SJSA1 (cell line): ENCODE measurements at places on chromosomes 4 and X. TPM values are rescaled to one million over a fixed set of nuclear protein-coding genes. Genes with fewer than 3 reads are reported as not detected.
A peak's percentile ranks its signal among the peaks of the same experiment; 100 is the strongest.

The NUDT11 gene
- total RNA-seq, result 12.2 and 12.3 TPM in 2 replicates

The ETDB gene
- not detected in 2 replicates for total RNA-seq

The SCML2 gene
- 4.4 and 10.7 TPM in 2 replicates for total RNA-seq

The PWWP3B gene
- total RNA-seq, result not detected in 2 replicates

The NAT8L gene
- not detected in 2 replicates for total RNA-seq

The MAGEA1 gene
- not detected in 2 replicates for total RNA-seq

The SATL1 gene
- 0.18 TPM in 1 of 2 replicates, not detected in the other for total RNA-seq

GRCh38 chr4:128635141-128635954 is 174.2 kb upstream of the JADE1 start:
- H3K27me3 ChIP-seq, result no peaks in the 10 kb centered on the region
- H3K4me1 ChIP-seq, result peaks cover 22% of the 10 kb centered on the region
- no peaks in the 10 kb centered on the region for H3K36me3 ChIP-seq
- H3K4me3 ChIP-seq, result no peak overlapping the region

DNA sequence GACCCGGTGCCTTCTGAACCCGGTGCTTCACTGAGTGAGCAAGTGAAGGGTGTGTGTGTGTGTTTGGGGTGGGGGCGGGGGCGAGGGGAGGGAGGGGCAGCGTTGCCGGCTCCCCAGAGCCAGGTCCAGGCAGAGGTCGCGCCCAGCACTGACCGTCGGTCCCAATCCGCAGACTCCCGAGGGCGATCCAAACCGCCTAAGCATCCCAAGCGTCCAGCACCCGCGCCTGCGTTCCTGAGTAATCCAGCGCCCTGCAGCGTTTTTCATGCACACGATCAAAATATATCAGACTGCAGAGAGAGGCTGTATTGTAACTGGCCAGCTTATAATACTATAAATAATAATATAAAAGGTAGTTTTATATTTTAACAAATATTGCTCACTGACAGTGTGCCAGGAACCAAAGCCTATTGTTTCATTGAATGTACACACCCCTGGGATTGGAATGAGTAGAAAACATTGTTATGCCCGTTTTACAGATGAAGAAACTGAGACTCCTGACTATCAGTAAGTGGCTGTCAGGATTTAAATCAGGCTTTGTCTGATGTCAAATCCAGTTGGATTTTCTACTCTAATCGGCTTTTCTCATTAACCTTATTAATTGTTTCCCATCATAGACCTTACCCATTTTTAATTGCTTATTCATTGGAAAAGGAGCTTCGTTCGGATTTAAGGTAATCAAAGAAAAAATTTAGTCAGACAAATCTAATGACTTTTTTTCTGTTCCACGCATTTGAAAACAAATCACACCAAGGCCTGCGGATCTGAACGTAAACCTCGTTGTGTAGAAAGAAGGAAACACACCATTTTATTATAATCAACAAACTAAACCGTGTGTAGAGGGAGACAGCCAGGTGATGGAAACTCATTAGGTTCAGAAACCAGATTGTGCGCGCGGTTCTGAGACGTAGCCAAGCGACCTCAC is 4.0 kb upstream of the NKX3-2 start:
- H3K4me1 ChIP-seq, result peaks cover 10% of the 10 kb centered on the region; the same call in 1 of the 2 replicates
- H3K4me3 ChIP-seq, result peak overlapping the region; percentile 40

DNA sequence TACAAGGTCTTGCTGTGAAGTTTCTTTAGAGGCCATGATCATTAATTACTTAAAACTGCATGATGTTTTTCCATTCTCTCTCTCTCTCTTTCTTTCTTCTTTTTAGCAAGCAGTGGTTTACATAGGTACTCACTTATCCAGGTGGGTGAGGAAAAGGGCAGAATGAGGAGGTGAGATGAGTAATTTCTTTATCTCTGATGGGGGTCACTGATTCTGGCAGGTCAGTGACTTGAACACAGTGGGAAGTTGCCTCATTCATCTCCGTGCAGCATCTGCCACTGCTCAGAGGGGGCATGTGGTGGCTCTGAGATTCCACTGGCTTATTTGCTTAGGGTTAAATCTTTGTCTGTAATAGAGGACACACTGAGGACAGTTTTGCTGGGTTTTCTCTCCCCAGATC is 62.6 kb downstream of the FAM114A1 start:
- no peak for DNase-seq
- H3K27ac ChIP-seq, result no peak overlapping the region
- H3K36me3 ChIP-seq, result peaks cover 13% of the 10 kb centered on the region; the same call in 1 of the 2 replicates
- H3K27me3 ChIP-seq, result no peaks in the 10 kb centered on the region

GRCh38 chr4:60683357-60683756 is 516.8 kb upstream of the ADGRL3 start:
- no peak for DNase-seq
- no peak overlapping the region for H3K4me3 ChIP-seq
- peaks cover 7% of the 10 kb centered on the region; the same call in 1 of the 2 replicates for H3K4me1 ChIP-seq

DNA sequence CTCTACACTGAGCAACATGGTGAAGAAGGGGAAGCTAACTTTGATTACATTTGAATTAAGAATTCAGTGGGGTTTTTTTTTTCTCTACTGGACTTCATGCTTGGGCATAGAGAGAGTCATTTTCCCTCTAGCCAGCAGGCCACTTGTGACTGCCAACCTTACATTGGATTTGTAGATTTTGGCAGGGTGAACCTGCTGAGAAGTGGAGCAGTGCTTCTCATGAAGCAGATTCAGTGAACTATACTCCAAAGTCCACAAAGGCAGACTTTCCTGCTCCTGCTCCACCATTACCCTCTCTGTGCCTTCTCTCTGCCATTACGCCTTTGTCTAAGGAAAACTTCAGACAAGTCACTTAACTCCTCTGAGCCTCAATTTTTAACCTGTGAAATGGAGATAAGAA is 69.9 kb downstream of the PAK3 start:
- DNase-seq, result no peak
- no peaks in the 10 kb centered on the region for H3K4me1 ChIP-seq
- H3K27me3 ChIP-seq, result no peaks in the 10 kb centered on the region
- no peak overlapping the region for H3K4me3 ChIP-seq
- H3K27ac ChIP-seq, result no peak overlapping the region
- H3K36me3 ChIP-seq, result no peaks in the 10 kb centered on the region

DNA sequence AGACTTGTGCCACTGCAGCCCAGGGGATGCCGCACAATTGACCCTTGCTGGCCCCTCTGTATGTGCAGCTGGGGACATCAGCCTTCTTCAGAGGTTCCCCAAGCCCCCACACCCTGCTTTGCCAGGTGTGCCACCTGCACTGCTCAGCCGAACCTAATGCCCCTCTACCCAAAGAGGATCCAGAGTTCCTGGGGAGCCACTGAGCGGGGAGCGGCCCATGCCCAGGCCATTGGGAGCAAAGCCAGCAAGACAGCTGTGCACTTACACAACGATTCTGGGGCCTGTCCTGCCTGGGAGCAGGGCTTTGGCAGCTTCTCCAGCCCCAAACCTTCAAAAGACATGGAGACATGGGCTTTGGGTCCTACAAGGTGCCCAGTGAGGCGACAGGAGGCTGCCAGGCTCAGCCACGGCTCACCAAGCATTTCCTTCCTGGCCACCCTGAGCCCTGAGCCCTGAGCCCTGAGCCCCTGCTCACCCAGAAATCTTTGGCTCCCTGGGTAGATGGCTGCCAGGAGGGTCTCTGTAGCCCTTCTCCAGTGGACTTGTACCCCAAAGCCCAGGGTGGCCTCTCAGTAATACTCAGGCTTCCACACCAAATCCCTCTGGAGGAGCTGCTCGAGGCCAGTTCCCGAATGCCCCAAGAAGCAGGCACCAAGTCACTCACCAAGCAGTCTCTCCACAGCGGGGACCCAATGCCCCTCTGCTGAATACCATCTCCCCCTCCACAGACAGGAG is 13.0 kb downstream of the PNMA6E start:
- H3K27me3 ChIP-seq, result no peaks in the 10 kb centered on the region
- no peak overlapping the region for H3K4me3 ChIP-seq
- DNase-seq, result no peak
- no peaks in the 10 kb centered on the region for H3K4me1 ChIP-seq
- no peaks in the 10 kb centered on the region for H3K36me3 ChIP-seq
- no peak overlapping the region for H3K27ac ChIP-seq

GRCh38 chrX:4787971-4788370 is 1074.5 kb upstream of the PRKX start:
- no peak overlapping the region for H3K4me3 ChIP-seq
- no peaks in the 10 kb centered on the region for H3K36me3 ChIP-seq
- no peaks in the 10 kb centered on the region for H3K27me3 ChIP-seq

- H3K4me3 ChIP-seq, result no peak overlapping the region
- no peaks in the 10 kb centered on the region for H3K27me3 ChIP-seq
- H3K27ac ChIP-seq, result no peak overlapping the region
- H3K36me3 ChIP-seq, result no peaks in the 10 kb centered on the region
Measured at GRCh38 chr4:85747882-85748491, 273.0 kb downstream of the ARHGAP24 start.

GRCh38 chrX:11446336-11446735 is 153.1 kb downstream of the AMELX start:
- DNase-seq, result no peak
- no peaks in the 10 kb centered on the region for H3K4me1 ChIP-seq
- H3K27me3 ChIP-seq, result no peaks in the 10 kb centered on the region

DNA sequence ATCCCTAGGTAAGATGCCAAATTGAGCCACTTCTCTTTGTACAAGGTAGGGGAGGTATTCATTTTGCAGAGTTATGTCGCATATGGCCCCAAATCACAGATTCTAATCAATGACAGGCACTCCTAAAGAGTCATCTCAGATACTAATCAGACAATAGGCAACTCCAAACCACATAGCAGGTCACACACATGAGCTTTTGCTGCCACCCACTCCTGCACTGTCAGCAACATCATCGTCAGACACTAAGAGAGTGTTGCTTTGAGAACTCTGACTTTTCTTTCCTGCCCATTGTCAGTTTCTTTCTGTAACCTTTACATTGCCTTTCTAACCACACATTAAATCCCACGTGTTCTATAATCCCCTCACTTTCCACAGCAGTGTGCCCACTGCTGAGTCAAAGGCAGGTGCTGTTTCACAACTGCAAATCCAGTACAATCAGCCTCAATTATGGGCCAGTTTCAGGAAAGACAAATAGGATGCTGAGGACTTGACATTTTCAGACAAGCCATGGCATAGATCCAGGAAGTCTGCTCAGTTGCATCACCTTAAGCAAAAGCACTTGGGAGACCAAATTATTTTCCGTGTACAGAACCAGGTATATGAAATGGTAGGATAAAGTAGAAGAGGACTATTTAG is 23.5 kb downstream of the TMEM31 start:
- DNase-seq, result no peak
- no peaks in the 10 kb centered on the region for H3K27me3 ChIP-seq
- H3K4me1 ChIP-seq, result no peaks in the 10 kb centered on the region
- no peak overlapping the region for H3K4me3 ChIP-seq
- H3K27ac ChIP-seq, result no peak overlapping the region

DNA sequence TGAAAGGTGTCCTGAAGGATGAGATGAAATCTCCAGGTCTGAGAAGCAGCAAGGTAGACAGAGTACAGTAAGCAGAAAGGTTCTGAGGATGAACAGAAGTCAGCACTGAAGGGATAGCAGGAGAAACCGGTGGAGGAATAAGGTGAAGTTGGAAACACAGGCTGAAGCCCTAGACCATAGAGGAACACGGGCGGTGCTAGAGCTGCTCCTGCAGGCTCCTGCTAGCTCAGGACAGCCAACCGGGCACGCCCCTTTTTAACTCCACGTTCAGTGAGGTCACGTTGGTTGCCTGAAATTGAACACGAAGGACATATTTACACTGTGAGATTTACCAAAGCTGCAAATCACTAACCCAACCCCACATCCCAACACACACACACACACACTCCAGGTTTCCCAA is 1886.4 kb upstream of the AGA start:
- no peak overlapping the region for H3K27ac ChIP-seq
- no peak overlapping the region for H3K4me3 ChIP-seq
- no peak for DNase-seq
- no peaks in the 10 kb centered on the region for H3K4me1 ChIP-seq

DNA sequence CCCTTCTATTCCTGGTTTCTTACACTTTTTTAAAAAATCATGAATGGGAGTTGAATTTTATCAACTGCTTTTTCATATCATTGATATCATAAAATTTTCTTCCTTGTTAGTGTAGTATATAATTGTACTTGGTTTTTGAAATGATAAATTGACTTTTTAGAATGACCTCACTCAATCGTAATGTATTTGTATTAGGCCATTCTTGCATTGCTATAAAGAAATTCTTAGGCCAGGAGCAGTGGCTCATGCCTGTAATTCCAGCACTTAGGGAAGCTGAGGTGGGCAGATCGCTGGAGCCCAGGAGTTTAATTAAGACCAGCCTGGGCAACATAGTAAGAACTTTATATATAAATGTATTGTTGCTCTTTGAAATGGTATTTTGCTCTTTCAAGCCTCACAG is 6.3 kb downstream of the EXOC1 start:
- peaks cover 4% of the 10 kb centered on the region for H3K4me1 ChIP-seq
- no peak for DNase-seq
- H3K27me3 ChIP-seq, result no peaks in the 10 kb centered on the region
- H3K27ac ChIP-seq, result no peak overlapping the region
- no peak overlapping the region for H3K4me3 ChIP-seq
- H3K36me3 ChIP-seq, result peaks cover 12% of the 10 kb centered on the region; the same call in 1 of the 2 replicates

GRCh38 chrX:134241960-134242619 is 5.1 kb downstream of the CCDC160 start:
- no peak overlapping the region for H3K27ac ChIP-seq
- H3K36me3 ChIP-seq, result no peaks in the 10 kb centered on the region
- DNase-seq, result no peak
- H3K27me3 ChIP-seq, result peaks cover 5% of the 10 kb centered on the region; the same call in 1 of the 2 replicates
- H3K4me1 ChIP-seq, result no peaks in the 10 kb centered on the region

DNA sequence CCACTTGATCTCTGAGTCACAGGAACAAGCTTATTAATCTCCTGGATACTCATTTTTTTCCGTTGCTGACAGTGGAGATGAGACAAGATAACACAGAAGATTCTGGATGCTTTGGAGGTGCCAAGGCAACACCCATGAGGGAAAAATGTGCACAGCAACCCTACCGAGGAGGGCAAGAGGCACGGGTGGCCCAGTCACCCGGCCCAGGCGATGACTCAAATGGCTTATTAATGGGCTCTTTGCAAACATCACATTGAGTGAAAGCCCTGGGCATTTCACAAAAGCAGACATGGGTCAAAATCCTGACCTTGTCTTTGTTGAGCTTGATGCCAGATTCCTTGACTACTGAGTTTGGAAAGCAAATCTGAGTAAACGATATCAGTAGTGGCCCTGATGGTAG is 315.1 kb downstream of the STK32B start:
- H3K4me3 ChIP-seq, result no peak overlapping the region
- no peaks in the 10 kb centered on the region for H3K27me3 ChIP-seq
- H3K4me1 ChIP-seq, result peaks cover 38% of the 10 kb centered on the region
- H3K36me3 ChIP-seq, result no peaks in the 10 kb centered on the region

- no peaks in the 10 kb centered on the region for H3K27me3 ChIP-seq
- H3K36me3 ChIP-seq, result peaks cover 12% of the 10 kb centered on the region; the same call in 1 of the 2 replicates
- H3K4me1 ChIP-seq, result peaks cover 6% of the 10 kb centered on the region; the same call in 1 of the 2 replicates
- H3K4me3 ChIP-seq, result no peak overlapping the region
- H3K27ac ChIP-seq, result no peak overlapping the region
Measured at GRCh38 chr4:139692309-139693012, 26.8 kb downstream of the MGST2 start.

GRCh38 chr4:136650541-136651277 is 881.6 kb downstream of the PCDH18 start:
- no peak for DNase-seq
- H3K27me3 ChIP-seq, result no peaks in the 10 kb centered on the region
- H3K4me1 ChIP-seq, result no peaks in the 10 kb centered on the region
- no peaks in the 10 kb centered on the region for H3K36me3 ChIP-seq
- no peak overlapping the region for H3K27ac ChIP-seq
